Esophagus squamous epithelium (tissue), 5 donors: ENCODE measurements at places on chromosomes 5 and 9. TPM values are rescaled to one million over a fixed set of nuclear protein-coding genes. Genes with fewer than 3 reads are reported as not detected.

- DNase-seq = no peak
Measured at GRCh38 chr5:121795511-121795910, 56.2 kb upstream of the FTMT start.

CDO1 gene
- total RNA-seq = 0.75 TPM

QRFP gene
- not detected for total RNA-seq

- DNase-seq = no peak
Measured at GRCh38 chr5:113922343-113922742, 408.8 kb downstream of the YTHDC2 start.

RNF183 gene
- total RNA-seq = 2.1 TPM

DNA sequence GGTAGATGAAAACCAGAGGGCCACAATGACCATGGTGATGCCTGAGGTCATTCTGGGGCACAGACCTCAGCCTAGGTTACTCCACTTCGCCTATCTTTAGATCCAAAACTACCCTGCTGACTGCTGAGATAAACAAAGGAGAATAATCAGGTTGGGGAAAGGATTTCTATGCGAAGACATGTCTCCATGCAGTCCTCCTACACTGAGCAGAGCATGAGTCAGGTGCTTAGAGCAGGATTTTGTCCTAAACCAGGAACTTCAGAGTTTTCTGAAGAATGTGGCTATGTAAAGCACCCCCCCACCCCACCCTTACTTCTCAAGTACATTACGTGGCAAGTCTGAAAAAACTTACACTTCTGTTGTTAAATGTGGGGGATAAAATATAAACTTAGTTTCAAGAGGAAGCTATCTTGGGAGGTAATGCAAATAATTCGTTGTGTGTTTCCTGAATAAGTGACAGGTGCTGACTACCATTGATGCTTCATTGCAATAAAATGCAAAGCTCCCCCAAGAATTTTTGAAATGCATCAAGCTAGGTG is 19.4 kb downstream of the PDCD1LG2 start:
- no peak for DNase-seq

GBGT1 gene
- total RNA-seq = 3.1 TPM

- no peak for DNase-seq
Measured at GRCh38 chr5:36723912-36724311, 117.5 kb downstream of the SLC1A3 start.
